ENCODE measurements at places on chromosomes 5 and 9.

DNA sequence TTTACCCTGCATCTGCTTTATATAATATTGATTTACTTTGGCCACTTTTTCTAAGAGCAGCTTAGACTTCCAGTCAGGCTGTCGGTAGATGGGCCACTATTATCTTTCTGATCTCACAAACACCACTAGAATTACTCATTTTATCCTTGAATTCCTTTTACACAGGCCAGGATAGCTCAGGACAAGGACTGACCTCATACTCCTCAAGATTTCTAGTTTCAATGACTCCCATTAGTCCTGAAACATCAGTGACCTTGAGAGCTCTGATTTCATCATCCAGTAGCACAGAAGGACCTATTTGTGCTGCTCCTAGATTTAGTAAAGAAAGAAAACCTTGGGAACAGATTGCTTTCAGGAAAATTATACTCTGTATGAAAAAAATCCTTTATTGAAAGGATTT is 727.9 kb upstream of the PTPRD start:
- ATAC-seq: no peak

GRCh38 chr5:154593071-154593470 is 115.0 kb upstream of the HAND1 start:
- ATAC-seq: no peak

GRCh38 chr9:91900055-91900796 is 49.8 kb downstream of the ROR2 start:
- no peak for ATAC-seq

DNA sequence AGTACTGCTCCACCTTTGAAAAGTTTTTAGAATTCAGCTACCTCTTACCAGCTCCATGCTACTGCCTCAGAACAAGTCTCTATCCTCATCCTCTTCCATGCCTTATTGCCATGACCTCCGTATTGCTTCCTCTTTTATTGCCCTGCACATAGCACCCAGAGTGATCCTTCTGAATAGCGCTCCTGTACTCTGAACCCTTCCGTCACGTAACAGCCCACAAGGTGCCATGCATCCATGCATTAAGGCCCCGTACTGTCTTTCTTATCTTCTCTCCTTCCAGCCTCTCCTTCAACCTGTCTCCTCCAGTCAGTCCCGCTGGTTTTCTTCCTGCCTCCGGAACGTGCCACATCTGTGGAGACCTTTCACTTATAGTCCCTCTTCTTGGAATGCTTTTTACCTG is 273.3 kb upstream of the SEMA6A start:
- no peak for ATAC-seq

DNA sequence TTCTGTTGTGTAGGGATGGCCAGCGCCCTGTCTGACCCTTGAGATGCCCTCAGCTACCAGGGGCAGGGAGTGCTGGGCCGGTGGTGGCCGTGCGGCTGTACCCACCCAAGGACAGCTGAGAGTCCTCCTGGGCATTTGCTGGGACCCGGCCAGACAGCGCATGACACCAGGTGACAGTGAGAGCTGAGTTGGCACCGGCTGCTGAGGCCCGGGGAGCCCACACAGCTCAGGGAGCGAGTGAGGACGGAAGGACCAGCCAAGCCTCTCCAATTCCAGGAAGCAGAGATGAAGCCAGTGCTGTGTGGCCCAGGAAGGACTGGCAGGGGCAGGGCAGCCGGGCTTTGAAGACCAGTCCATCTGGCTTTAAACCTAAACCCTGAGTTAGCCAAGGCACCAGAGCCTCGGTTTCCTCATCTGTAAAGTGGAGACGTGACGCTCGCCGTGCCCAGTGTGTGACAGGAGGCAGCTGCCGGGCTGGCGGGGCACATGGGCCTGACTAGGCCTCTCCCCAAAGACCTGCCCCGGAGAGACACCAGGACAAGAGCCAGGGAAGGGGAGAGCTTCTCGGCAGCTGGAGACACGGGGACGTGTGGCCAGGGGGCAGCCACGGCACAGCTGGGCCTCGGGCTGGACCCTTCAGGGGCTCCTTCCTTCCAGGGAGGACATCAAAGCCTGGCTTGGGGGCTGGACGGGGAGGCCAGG is 3.0 kb upstream of the AGPAT2 start:
- no peak for ATAC-seq

DNA sequence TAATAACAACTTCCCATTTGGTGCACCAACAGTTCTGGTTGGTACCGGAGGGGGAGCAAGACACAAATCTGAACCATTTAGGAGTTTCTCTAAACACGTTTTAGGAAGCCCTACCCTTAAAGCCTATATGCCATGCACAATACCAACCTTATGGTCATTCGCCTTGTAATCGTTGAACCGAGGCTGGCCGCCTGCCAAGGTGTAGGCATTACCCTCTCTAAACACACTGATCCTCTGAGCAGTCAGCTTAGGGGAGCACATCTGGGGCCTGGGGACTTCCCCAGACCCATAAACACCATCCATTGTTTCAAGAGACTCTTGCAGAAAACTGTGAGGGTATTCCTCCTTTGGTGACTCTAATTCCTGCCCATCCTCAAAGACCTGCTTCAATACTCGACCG is 328 bp downstream of the GRXCR2 start:
- ATAC-seq: no peak

GRCh38 chr5:177479774-177480173 is 6.3 kb upstream of the DBN1 start:
- no peak for ATAC-seq
